Brain microvascular endothelial cell (primary cell): ENCODE measurements at places on chromosomes 1 and 21.

GRCh38 chr1:110255392-110255787, 45.3 kb downstream of the KCNC4 start:
- no peak for DNase-seq

GRCh38 chr1:198280080-198280479, 123.3 kb downstream of the NEK7 start:
- DNase-seq: no peak

DNA sequence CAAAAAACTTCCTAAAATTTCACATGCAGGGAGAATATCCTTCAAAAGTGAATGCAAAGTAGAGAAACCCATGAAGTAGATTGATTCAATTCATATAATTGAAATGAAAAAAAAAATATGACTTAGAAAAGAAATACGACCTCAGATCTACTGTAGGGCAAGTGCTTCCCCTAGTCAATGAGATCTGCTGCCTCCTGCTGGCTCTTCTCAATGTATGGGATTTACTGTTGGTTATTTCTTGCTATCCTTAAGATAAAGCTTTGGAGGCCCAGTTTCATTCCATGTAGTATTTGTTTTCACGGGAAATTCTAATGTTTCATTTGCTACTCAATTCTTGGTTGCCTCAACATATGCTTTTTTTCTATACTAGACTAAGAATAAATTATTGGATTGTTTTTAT, 46.2 kb downstream of the ZNF648 start:
- no peak for DNase-seq

DNA sequence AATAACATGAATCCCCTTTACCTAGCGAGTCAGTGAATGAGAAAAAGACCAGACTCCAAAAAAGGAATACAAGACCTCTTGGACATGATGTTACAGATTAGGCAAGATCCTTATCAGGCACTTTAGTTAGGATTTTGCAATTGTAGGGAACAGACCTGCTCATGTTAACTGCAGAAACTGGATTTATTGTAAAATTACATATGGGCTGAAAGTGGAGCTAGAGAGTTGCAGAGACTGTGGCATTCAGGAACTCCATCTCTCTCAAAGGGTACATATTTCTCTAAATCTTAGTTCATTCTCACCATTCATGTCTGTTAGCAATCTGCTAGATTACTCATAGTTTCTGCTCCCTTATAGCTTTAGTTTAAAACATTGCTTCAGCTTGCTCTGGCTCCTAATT, 142.2 kb downstream of the PAPPA2 start:
- DNase-seq: no peak

DNA sequence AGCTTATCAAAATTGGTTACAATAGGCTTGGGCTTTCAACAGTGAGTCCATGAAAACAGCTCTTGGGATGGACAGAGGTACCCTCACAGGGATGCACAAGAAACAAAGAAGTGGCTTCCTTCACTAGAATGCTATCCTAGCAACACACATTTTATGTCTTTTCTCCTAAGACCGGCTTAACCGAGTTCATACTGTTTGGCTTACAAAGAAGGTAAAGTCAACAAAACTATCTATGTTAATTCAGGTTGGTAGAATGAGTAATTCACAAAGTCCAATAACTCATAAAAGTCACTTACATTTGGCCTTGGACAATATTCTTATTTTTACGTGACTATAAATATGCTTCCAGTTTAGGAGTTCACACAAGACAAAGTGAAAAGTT, 9.0 kb downstream of the ERG start:
- DNase-seq: no peak

DNA sequence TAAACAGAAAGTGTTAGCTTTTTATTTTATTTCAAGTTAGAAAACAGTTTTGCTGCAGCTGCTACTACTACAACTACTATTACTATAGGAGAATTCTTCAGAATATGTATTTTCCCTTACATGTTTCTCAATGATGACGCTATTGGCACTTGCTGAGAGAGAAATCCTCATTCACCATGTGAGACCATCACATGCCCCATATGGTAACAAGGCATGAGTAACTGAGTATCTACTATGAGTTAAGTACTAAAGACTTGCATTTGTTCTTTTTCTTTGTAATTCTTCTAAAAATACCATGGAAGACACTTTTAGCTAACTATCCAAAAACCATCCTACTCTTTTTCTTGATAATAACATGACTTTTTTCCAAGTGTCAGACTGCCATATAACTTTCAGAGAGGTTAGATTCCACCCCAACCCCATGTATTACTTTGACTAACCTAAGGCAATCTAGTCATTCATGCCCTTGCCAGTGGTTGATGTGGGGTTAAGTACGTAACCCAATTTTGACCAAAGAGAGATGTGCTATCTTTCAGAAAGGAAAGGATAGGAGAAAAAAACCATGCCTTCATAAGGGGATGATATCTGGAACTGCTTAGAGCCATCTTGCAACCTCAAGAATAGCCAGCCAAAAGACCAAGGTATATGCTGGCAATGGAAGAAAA, 42.9 kb downstream of the COP1 start:
- no peak for DNase-seq

DNA sequence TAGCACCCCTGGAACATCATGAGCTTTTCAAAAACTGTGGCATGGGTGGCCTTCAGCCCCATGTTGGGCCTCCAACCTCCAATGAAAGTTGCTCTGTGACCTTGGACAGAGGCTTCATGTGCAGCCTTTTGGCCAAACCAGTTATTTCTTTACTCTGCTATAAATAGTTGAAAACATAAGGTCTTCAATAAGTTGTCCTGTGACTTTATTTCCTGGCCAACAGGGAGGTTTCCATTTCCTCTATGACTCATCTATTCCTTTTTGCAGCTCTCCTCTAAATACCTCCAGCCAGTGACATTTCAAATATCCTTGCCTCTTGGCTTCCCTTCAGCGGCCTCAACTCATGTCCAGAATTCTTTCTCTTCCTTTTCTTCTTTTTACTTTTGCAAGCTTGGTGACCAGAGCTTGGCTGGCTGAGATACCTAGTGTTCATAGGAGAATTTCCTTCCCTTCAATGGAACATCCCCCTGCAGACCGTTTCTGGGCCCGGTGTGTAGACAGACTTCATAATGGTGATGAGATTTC, 22.7 kb upstream of the TRIM67 start:
- peak; percentile 71 for DNase-seq

DNA sequence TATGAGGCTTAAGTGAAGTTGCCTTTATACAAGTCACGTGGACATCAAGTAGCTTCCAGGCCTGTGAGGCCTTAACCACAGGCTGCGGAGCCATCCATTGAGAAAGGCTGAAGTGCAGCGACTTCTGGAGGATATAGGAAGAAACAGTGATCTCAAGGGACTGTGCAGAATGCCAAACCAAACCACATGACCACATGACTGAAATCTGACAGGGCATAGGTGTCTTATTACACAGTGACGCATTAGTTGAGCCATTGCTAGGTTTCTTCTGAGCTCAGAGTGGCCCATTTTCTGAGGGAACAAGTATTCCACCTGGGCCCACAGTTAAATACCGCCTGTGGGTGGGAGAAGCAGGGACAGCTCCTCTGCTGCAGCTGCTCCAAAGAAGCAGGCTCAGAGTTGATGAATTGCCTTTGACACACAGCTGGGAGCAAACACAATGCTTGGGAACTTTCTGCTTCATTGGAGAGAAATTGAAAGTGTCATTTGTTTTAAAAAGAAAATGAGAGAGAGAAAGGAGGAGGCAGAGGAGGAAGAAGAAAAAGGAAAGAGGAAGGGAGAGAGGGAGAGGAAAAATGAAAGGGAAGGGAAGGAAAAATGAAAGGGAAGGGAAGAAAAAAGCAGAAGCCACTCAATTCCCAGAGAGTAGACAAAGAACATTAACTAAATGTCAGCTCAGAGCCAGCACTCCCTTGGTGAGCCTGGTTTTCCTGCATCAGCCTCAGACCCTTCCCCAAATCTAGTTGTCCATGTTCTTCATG, 94.4 kb downstream of the COLGALT2 start:
- peak; percentile 99 for DNase-seq

GRCh38 chr1:117895482-117896114, 33.8 kb downstream of the GDAP2 start:
- peak; percentile 85 for DNase-seq

DNA sequence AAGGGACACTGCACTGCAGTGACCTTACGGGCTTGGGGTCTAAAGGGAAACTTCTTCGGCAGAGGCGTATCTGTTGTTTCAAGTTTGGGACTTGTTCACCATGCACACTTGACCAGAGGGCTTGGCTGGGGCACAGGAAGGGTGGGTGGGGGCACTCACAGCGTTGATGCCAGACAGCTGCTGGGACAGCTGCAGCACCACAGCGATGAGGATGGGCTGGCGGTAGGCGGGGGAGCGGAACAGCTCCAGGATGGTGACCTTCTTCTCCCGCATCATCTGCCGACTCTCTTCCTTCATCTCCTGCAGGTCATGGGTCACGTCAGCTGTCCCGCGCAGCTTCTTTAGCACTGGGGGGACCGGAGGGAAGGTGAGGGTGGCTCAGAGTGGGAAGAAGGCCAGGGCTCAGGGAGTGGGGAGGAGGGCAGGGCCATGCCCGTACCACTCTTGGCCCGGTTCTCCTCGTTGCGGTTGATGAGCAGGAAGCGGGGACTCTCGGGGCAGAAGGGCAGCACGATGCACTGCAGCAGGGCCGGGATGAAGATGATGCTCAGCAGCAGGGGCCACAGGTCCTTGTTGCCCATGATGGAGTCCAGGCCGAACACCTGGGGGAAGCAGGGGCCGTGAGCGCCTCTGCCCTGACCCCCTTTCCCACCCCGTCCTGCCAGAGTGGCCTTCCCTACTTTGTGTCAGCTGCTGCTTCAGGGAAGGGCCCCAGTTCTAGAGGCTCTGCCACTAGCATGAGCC, 29.1 kb downstream of the SLC2A1 start:
- DNase-seq: no peak

GRCh38 chr1:77382366-77382765, 100.5 kb downstream of the AK5 start:
- peak; percentile 34 for DNase-seq

- no peak for DNase-seq
Observed at GRCh38 chr1:65921446-65921845, 128.8 kb downstream of the PDE4B start.

DNA sequence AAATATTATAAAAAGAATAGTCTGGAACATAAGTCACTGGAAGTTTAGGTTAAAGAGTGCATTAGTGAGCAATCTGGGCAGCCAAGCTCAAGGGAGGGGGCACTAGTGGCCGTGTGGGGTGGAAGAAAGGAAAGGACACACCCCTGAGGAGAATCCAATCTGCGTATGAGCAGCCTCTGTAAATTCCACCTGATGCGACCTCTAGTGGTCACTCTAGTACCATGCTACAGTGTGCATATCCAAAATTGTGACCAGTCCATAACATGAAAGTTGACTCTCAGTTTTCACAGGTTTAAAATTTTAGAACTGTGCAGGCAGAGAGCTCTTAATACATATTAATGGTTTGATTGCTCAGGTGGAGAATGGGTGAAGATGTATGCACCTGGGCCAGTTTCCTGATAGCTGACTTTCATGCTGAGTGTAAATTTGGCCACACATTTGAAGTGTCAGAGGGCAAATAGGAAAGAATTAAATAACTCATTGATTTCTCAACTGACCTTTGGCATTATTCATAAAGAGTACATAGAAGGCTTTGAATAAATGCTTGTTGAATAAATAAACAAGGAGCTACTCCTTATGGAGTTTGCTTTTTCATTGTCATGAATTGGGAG, 105.9 kb upstream of the C21orf91 start:
- DNase-seq: peak; percentile 47

GRCh38 chr1:30754684-30755171, 2.8 kb downstream of the LAPTM5 start:
- no peak for DNase-seq

- no peak for DNase-seq
Observed at GRCh38 chr1:119865627-119866026, 30.7 kb downstream of the ADAM30 start.

DNA sequence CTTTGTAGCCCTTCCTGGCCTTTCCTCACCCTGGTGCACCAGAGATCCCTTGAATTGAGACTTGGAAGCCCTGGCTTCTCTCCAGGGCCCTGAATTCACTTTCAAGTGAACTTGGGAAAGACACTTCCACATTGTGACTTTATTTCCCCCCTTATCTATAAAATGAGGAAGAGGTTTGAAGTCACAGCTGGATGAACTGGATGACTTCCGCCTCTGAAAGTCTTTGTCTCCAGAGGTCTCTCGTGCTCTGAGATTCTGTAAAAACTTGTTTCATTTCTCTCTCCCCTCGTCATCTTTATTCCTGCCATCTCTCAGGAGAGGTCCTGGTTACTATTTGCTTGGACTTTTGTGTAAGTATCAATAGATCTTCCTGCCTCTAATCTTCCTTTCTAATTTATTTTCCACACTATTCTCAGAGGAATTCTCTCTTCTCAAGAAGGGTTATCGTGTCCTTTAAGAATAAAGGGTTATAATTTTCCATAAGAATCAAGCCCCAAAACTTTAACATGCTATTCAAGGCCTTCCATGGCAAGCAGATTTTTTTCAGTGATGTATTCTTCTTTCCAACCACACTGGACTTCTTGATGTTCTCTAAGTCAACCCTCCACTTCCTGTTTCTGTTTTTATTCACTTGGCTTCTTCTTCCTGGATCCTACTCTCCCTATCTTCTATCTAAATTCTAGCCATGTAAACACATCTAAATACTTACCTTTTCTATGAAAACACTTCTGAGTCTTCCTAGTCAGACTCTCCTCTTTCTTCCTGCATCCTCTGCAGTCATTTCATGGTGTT, 6.5 kb upstream of the RPTN start:
- no peak for DNase-seq

DNA sequence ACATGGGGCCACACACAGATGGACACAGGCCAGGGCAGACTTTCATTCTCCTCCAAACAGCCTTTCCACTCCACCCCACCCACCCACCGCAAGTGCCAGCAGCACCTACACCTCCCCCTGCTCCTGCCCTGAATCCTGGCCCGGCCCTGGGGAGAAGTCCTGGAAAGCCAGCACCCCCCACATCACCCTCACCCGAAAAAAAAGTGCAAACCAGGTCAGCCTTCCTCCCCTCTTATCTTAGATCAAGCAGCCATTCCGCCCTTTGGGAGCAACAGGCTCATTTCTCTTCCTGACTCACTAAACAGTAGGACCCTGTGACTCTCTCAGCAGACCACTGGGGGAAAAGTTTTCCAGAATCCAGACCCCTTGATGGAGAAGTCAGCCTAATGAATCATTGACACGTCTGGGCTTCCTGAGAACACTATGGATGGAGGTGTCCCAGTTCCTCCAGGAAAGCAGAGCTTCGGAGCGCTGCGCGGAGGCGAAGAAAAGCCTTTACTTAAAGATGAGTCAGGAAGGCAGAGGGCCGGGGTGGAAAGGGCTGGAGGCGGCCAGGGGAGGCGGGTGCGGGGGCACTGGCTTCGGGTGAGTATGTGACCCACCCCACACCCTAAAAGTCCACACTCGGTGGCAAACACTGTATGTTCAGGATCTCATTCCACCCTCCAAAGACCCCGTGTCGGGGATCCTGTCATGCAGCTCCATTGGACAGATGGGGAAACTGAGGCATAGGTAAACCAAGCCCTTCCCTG, 588.7 kb downstream of the MATN1 start:
- no peak for DNase-seq

GRCh38 chr1:160520582-160520981, 2.5 kb downstream of the SLAMF6 start:
- no peak for DNase-seq

GRCh38 chr1:1470626-1471388, 758 bp upstream of the ATAD3B start:
- no peak for DNase-seq

GRCh38 chr1:151157067-151157531, 650 bp downstream of the TNFAIP8L2 start:
- DNase-seq: no peak

GRCh38 chr1:19179597-19180264, 30.3 kb downstream of the UBR4 start:
- DNase-seq: peak; percentile 18
